Upper lobe of left lung (tissue), 6 donors: ENCODE measurements at places on chromosomes 1 and 21. TPM values are rescaled to one million over a fixed set of nuclear protein-coding genes. Genes with fewer than 3 reads are reported as not detected.

DNA sequence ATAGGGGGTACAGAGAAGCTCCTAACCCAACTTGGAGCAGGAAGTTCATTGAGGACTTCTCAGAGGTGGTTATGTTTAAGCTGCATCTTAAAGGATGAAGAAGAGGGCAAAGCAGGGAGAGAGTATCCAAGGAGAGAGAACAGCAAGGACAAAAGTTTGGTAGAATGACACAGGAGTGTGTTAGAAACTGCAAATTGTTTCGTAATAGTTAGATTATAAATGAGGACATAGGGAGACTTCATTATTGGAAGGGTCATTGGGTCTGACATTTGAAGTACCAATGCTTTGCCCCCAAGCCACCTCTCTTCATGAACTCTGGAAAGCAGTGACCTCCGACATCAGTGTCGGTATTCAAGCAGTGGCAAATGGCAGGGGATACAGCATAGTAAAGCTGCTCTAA lies 209.6 kb upstream of the JUN start:
- no peaks in the 10 kb centered on the region for H3K4me1 ChIP-seq
- no peaks in the 10 kb centered on the region for H3K27me3 ChIP-seq
- no peak overlapping the region for H3K4me3 ChIP-seq
- no peak for DNase-seq

DNA sequence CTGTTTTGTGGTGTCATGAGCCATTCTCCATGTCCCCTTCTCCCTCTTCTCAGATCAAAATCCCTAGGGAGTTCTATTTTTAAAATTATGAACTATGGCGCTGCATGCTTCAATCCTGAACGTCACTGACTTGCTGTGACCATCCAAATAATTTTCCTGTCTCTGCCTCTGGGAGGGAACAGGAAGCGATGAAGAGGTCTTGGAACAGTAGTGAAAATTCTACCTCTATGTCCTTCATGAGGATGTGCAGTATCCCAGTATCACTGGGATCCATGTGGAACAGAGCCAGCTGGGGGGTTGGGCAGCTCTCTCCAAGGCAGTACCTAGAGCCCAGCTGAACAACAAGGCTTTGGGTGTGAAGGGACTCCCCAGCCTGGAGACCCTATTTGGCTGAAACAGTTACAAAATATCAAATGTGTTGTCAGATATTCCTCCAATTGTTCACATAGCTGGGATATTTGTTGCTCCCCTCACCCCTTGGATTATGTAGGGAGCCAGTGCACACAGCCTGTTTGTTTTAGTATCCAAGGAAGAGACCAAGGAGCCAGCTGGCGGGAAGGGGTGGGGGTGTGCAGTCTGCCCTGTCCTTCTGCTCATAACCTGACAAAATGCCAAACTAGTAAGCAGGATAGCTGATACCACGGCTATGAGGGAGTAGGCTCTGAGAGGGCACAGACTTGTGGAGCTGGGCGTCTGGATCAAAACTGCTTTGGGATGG lies 7.6 kb downstream of the DCLRE1B start:
- H3K27ac ChIP-seq, result peak overlapping the region; percentile 61
- DNase-seq, result no peak
- H3K36me3 ChIP-seq, result peaks cover 22% of the 10 kb centered on the region
- H3K4me1 ChIP-seq, result no peaks in the 10 kb centered on the region
- H3K27me3 ChIP-seq, result no peaks in the 10 kb centered on the region

DNA sequence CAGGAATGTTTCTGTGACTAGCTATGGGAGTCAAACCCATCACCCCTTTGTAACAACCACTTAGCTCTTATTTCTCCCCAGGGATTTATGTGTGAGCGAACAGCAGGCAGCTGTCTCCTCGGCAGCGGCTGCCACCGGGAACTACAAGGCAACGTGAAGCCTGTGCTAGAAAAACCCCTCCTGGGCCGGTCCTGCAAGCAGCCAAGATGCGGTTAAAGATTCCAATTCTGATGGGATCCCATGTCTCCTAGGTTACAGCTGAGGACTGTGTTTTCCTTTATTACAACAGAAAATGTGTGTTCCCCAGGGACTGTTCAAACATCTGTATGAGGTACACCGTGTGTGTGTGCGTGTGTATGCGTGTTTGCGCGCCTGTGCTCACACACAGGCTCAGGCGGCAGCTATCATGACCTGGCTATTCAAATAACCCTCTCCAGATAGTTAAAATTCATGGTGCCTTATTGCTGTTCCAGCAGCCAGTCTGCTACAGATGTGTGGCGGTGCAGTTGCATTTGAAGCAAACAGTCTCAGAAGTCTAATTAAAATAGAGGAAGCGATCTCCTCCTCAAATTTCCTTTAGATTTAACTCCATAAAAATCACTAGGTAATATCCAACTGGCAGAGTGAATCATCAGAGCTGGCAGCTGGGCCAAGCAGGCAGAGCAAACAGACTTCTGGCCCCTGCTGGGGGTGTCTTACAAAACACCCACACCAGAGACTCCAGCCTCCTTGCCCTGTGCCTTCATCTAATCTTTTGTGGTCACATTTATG lies 68.0 kb downstream of the LMX1A start:
- H3K4me1 ChIP-seq, result no peaks in the 10 kb centered on the region
- H3K27ac ChIP-seq, result no peak overlapping the region
- H3K27me3 ChIP-seq, result no peaks in the 10 kb centered on the region
- H3K4me3 ChIP-seq, result no peak overlapping the region

DNA sequence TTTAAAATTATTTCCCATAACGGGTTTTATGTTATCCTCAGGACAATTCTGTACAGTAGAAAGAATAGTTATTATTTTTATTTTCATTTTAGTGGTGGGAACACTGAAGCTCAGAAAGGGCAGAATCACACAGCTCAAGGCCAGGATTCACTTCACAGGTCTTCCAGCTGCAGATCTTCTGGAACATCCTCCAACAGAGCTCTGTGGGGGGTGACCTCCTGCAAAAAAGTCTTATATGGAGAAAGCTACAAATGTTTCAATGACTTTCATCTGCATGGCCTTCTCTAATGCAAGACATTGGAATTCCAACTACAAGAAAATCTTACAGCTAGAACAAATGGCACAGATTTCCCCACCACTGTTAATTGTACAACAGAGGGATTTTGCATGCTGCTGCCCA lies 64.2 kb downstream of the SEC16B start:
- H3K36me3 ChIP-seq, result no peaks in the 10 kb centered on the region
- H3K27ac ChIP-seq, result no peak overlapping the region
- DNase-seq, result no peak
- no peak overlapping the region for H3K4me3 ChIP-seq
- no peaks in the 10 kb centered on the region for H3K27me3 ChIP-seq

- no peaks in the 10 kb centered on the region for H3K4me1 ChIP-seq
- H3K36me3 ChIP-seq, result no peaks in the 10 kb centered on the region
- no peak overlapping the region for H3K27ac ChIP-seq
- H3K27me3 ChIP-seq, result no peaks in the 10 kb centered on the region
- peak; percentile 36 for DNase-seq
- no peak overlapping the region for H3K4me3 ChIP-seq
Measured at GRCh38 chr1:178506177-178506576, 6.7 kb upstream of the TEX35 start.

GRCh38 chr1:80050523-80050922 lies 1044.0 kb upstream of the ADGRL4 start:
- H3K27me3 ChIP-seq, result no peaks in the 10 kb centered on the region
- H3K36me3 ChIP-seq, result no peaks in the 10 kb centered on the region
- no peaks in the 10 kb centered on the region for H3K4me1 ChIP-seq
- no peak for DNase-seq

GRCh38 chr1:21670956-21671902 lies 2.1 kb upstream of the RAP1GAP start:
- H3K36me3 ChIP-seq, result no peaks in the 10 kb centered on the region
- no peak overlapping the region for H3K4me3 ChIP-seq
- DNase-seq, result no peak
- H3K27me3 ChIP-seq, result peaks cover 6% of the 10 kb centered on the region

DNA sequence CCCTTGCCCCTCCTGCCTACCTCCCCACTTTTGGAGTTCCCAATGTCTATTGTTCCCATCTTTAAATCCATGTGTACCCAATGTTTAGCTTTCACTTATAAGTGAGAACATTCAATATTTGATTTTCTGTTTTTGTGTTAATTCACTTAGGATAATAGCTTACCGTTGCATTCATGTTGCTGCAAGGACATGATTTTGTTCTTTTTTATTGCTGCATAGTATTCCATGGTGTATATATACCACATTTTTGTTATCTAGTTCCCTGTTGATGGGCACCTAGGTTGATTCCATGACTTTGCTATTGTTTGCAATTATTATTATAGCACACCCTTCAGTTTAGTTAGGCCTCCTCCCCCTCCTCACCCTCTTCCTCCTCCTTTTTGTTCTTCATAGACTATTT lies 33.5 kb upstream of the ADAR start:
- no peak overlapping the region for H3K4me3 ChIP-seq
- H3K27me3 ChIP-seq, result no peaks in the 10 kb centered on the region
- no peaks in the 10 kb centered on the region for H3K36me3 ChIP-seq
- DNase-seq, result no peak
- H3K4me1 ChIP-seq, result no peaks in the 10 kb centered on the region

DNA sequence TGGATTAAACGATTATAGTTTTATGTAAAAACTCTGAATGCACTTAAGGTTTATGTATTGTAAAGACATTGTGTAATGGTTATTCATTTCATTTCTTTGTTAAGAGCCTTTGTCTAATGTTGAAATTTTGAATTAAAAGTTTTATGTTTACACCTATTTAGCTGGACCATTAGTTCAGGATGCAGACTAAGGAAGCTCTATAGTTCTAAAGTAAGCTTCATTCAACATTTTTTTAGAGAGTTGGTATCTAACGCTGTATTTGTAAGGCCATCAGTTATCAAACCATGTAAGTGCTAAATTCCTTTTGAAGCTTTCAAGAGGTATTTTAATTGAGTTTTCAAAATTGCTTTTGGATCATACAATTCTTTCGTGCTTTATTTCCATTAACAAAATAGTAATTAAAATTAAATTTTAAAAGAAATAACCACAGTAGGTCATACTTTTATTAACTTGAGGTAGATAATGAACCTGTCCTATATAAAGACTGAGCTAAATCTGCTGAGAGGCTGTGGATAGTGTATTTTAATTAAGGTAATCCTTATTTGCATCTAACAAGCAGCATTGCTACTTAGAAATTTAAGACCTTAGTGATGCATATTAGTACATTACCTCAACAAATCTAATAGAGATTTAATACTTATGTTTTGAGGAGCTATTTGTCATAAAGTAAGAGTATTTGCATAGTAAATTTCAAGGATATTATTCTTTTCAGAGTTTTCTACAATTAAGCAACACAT lies 47.9 kb downstream of the RWDD3 start:
- no peak overlapping the region for H3K27ac ChIP-seq
- no peak for DNase-seq
- no peak overlapping the region for H3K4me3 ChIP-seq
- no peaks in the 10 kb centered on the region for H3K4me1 ChIP-seq
- no peaks in the 10 kb centered on the region for H3K36me3 ChIP-seq
- no peaks in the 10 kb centered on the region for H3K27me3 ChIP-seq

GRCh38 chr1:205168291-205168690 lies 43.2 kb downstream of the DSTYK start:
- no peaks in the 10 kb centered on the region for H3K27me3 ChIP-seq
- no peak overlapping the region for H3K27ac ChIP-seq

DNA sequence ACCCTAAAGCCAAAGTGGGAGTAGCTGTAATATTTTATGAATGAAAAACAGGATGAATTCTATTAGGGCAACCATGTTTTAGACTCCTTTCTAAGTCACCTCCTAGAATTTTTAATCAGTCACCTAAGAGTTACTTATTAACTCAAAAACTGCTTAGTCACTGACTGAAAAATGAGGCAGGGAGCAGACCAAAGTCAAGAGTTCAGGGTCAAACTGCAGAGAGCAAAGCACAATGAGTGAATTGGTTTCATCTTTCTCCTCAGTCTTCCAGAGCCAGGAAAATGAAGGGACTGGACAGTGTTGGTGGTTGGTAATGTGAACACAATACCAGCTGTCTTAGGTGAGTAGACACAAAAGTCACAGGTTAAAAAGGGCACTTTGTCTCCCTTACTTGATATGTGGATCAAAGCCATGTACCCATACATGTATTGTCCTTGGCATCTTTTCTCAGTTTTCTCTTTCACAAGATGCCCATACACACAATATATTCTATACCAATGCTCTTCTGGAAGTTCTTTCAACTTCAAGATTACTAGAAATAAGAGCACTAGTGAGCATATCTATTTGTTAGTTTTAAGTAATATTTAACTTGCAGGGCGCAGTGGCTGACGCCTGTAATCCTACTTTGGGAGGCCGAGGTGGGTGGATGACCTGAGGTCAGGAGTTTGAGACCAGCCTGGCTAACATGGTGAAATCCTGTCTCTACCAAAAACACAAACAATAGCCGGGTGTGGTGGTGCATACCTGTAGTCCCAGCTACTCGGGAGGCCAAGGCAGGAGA lies 42.2 kb downstream of the ATP1B1 start:
- no peaks in the 10 kb centered on the region for H3K36me3 ChIP-seq
- H3K27me3 ChIP-seq, result no peaks in the 10 kb centered on the region
- H3K27ac ChIP-seq, result no peak overlapping the region

DNA sequence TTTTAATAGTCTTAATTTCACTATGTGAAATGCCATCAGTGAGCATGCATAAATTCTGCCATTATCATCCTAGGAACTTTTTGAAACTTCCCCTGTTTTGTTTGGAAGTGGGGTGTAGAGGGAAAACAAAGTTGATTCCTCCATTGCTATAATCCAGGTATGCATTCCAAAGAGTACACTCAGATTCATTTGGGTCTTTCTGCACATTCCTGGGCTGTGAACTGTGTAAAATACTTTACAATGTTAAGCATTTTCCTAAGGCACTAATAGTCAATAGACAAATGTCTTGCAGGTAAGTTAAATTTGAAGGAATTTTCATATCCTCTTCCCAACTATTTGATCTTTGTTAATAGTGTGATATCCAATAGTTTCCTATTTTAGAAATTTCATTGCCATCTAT lies 36.2 kb downstream of the SGIP1 start:
- H3K27me3 ChIP-seq, result no peaks in the 10 kb centered on the region
- no peaks in the 10 kb centered on the region for H3K4me1 ChIP-seq
- no peak overlapping the region for H3K4me3 ChIP-seq
- H3K27ac ChIP-seq, result no peak overlapping the region

DNA sequence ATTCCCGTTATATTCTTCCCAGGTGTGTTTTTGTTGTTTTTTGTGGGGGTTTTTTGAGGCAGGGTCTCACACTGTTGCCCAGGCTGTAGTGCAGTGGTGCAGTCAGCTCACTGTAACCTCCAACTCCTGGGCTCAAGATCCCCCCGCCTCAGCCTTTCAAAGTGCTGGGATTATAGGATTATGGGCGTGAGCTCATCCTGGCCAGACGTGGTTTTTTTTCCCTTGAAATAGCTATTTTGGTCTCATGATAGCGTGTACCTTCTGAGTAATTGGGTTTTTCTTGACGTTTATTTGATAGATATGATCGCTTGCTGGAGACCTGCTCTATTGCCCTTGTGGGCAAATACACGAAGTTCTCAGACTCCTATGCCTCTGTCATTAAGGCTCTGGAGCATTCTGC lies 17.6 kb downstream of the CTPS1 start:
- H3K4me1 ChIP-seq, result no peaks in the 10 kb centered on the region
- DNase-seq, result no peak
- H3K27ac ChIP-seq, result no peak overlapping the region

GRCh38 chr1:151237678-151238466 lies 16.7 kb upstream of the PSMD4 start:
- no peak overlapping the region for H3K4me3 ChIP-seq
- H3K27ac ChIP-seq, result no peak overlapping the region
- no peaks in the 10 kb centered on the region for H3K4me1 ChIP-seq
- DNase-seq, result no peak

Gene RHEX
- 6.8 TPM for total RNA-seq

Gene CTH
- total RNA-seq, result 5.2 TPM

Gene DMRTA2
- total RNA-seq, result 0.13 TPM
